ENCODE measurements at places on chromosomes 1 and 21. TPM values are rescaled to one million over a fixed set of nuclear protein-coding genes. Genes with fewer than 3 reads are reported as not detected.
A peak's percentile ranks its signal among the peaks of the same experiment; 100 is the strongest.

The HHIPL2 gene
- 0.56 TPM for total RNA-seq

DNA sequence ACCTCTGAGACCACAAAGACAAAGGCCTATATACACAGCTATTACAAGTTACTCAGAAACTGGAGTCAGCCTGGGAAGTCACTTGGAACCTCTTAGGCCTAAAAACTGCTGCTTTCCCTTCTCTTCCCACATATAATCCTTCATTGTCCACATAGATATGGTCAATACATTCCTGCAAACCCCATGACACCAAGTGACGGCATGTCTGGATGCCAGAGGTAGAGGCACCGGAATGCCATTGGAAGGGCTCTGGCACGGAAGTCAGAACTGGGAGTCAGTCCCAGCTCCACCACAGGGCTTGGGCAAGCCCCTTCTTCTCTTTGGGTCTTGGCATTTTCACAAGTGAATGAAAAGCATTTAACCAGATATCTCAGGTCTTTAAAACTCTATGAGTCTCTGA, 204.7 kb downstream of the MATN1 start:
- no peak for ATAC-seq

DNA sequence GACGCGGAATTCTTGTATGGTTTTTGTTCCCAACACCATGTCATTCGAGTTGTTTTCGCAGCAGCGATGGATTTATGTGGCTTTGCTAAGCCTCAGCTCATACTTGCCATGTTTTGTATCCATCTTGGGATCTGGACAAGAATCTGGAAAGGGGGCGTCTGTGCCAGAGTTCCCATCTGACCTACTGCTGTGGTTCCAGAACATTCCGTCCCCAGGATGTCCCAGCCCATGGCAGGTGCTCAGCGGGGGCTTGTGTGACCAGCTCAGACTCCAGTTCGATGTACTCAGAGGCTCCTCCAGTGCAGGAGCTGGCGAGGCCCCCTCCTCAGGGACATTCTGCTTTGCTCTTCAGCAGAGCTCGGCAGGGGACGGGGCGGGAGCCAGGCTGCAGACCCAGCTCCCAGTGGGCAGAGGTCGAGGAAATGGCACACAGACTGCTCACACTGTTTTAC, 24.0 kb upstream of the ADARB1 start:
- ATAC-seq, result no peak

- peak; percentile 23 for ATAC-seq
Measured at GRCh38 chr21:44874497-44875315, 1.2 kb upstream of the PTTG1IP start.

DNA sequence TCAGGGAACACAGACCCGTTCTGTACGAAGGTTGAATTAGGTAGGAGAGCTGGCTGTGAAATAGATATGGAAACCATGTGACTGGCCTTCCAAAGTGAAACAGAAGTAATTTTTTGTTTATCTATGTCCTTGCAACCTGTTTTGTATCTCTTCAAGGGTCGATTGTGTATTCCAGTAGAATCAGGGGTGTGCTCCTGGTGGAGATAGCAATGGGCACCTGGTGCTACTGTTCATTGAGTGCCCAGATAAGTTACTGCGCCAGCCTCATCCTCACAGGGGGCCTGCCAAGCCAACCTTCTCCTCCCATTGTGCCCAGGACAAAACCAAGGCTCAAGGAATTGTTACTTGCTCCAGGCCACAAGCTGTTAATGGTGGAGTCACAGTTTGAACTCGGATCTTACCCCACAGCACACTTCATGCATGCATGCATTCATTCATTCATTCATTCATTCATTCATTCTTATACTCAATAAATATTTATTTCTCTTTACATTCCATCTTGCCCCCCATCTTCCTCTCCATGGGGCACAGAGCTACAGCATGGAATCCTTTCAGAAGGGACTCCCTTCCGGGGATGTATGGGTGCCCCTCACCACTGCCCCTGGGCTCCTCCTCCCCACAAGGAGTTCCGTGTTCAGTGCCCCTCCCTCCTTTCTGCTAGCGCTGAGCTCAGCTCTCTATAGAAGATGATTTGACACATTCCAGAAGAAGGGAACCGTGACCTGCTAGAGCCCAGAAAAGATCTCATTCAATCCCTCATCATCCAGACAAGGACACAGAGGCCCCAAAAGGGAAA, 24.0 kb downstream of the ADORA1 start:
- ATAC-seq, result no peak

- ATAC-seq, result peak; percentile 26
Measured at GRCh38 chr1:65564493-65564892, 144.0 kb downstream of the LEPR start.

Data from activated T-helper 17 cell treated with anti-CD3 and anti-CD28 coated beads, Interleukin-2, amount 50 U/mL, for 72 hours (primary cell).